ENCODE measurements at places on chromosomes 16 and 17.

DNA sequence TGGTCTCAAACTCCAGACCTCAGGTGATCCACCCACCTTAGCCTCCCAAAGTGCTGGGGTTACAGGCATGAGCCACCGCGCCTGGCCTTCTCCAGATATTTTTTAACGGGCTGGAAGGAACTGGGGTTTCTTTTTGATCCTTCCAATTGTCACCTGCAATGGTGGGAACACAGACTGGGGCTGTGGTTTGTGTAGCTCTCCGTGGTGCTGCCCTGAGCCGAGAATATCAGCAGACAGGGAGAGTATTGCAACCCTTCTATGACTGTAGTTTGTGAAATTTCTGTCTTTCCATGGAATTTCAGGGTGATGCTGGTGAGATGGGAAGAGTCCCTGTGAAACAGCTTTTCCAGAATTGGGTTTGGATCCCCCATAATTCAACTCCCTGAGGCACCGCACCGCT, 263.5 kb downstream of the ENGASE start:
- no peak for DNase-seq

DNA sequence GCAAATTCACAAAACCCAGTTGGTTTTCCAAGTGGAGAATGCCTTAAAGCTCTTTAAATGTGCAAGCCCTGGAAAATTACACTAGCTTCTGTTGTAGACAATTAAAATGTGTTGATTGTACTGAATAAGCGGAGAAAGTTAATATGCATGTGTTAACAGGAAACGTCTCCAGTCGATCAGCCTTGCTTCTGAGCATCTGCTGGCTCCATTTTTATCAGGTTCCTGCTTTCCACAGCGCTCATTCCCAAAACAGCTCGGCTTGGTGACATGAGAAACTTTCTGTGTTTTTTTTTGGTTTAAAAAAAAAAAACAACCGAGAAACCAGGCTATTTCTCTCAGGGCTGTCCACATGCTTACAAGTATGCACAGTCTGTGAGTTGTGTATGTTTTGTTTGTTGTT, 60.7 kb downstream of the VPS35L start:
- DNase-seq, result no peak

- no peak for DNase-seq
Observed at GRCh38 chr16:85674828-85675227, 13.9 kb downstream of the GINS2 start.

- peak; percentile 57 for DNase-seq
Observed at GRCh38 chr17:732902-733720, 715 bp downstream of the TLCD3A start.

- no peak for DNase-seq
Observed at GRCh38 chr17:31433091-31433790, 41.8 kb downstream of the RAB11FIP4 start.

DNA sequence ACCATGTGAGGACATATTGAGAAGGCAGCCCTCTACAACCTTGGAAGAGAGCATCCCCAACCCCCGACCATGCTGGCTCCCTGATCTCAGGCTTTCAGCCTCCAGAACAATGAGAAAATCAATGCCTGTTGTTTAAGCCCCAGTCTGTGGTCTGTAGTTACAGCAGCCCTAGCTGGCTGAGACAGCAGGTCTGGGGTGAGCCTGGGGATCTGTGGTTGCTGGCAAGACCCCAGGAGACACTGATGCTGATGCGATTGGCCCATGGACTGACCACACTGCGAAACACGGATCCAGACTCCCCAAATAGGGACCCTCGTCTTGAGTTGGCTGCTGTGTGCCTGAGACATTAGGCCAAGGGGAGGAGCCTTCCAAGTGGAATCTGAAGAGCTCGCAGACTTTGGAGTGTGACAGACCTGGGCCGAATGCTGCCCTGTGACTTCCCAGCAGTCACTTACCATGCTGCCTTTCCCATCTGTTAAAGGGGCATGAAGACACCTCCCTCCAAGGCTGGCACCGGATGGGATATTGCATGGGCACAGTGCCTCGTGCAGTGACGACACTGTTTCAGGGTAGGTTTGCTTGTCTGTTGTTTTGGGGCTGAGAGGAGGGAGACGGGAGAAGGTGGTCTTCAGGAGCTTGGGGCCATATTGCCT, 147.8 kb upstream of the RPL38 start:
- no peak for DNase-seq

DNA sequence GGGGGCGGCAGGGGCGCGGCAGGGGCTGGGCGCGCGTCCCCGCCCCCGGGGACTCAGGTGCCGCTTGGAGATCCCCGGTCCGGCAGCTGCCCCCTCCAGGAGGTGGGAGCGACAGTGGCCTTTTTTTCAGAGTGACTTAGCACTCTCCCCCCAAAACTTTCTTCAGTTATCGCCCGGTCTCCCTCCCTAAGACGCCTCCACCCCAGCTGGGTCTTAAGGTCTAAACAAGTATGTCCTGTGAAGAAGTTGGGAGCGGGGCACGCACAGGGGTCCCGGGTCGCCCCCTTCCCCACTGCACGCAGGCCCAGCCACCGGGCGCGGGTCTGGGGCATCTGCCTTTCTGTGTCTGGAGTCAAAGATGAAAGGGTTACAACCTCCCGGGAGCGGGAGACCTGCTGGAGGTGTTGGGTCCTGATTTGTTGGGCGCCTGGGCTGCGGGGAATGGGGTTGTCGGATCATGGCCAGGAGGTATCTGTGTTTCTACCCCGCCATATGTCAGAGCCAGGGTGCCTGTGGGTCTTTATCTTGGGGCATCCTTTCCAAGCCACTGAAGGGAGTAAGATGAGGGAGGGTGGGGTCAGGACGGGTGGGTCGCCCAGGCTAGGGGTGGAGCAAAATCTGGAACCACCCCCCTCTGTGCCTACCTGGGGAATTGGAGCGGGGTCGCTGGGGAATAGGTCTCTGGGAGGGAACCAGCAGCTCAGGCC, 757 bp downstream of the FMNL1 start:
- peak; percentile 63 for DNase-seq

DNA sequence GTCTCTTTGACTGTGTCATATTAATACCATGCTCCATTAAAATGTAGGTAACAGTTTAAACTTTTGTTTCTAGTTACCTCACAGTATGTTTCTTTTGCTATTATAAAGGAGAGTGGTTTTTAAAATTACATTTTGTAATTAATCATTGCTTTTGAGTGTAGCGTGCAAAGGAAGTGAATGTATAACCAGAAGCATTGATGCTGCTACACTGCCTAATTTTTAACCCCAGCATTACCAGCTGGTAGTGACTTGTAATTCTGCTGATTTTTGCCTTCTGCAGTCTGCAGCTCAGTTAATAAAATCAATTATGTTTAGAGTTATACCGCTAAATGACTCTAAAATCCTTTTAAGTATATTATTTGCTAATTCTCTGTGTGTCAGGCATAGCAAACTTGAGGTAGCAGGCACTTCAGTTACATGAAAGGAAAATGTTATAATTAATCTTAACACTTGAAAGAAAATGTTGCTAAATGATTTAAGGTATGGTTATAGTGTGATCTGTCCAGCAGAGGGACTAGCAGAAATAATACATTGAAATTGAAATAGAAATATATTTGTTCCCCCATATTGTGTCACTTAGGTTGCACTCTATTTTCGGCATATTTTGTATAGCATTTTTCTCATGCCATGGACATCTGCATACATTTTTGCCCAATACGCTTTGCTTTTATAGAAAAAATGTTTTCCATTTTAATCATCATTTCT, 388.5 kb downstream of the CNTNAP4 start:
- DNase-seq, result no peak

GRCh38 chr17:27603880-27604794, 26.9 kb upstream of the LGALS9 start:
- no peak for DNase-seq

DNA sequence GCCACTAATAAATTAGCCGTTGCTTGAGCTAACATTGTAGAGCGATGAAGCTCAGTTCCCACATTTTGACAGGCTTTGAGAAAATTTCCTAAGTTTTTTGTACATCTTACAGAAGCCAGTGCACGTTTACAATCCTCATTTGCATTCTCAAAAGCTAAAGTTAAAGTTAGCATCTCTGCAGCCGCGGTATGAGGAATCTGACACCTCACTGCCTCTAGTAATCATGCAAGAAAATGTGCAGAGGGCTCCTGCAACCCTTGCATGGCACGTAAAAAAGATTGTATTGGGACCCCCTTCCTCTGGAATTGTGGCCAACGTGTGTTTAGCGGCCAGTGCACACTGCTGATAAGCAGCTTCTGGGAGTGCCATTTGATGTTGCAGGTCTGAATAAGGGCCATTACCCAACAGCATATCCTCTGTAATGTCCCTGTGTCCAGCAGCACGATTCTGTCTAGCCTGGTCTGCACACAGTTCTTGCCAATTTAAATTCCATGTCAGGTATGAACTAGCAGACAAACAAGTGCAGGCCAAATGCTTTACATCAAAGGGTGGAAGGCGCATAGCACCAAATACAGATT, 12.4 kb upstream of the ZNF689 start:
- no peak for DNase-seq

All from activated T-cell treated with anti-CD3 and anti-CD28 coated beads for 48 hours (primary cell).